ENCODE measurements at places on chromosomes 7 and 10. TPM values are rescaled to one million over a fixed set of nuclear protein-coding genes. Genes with fewer than 3 reads are reported as not detected.
A peak's percentile ranks its signal among the peaks of the same experiment; 100 is the strongest.

DNA sequence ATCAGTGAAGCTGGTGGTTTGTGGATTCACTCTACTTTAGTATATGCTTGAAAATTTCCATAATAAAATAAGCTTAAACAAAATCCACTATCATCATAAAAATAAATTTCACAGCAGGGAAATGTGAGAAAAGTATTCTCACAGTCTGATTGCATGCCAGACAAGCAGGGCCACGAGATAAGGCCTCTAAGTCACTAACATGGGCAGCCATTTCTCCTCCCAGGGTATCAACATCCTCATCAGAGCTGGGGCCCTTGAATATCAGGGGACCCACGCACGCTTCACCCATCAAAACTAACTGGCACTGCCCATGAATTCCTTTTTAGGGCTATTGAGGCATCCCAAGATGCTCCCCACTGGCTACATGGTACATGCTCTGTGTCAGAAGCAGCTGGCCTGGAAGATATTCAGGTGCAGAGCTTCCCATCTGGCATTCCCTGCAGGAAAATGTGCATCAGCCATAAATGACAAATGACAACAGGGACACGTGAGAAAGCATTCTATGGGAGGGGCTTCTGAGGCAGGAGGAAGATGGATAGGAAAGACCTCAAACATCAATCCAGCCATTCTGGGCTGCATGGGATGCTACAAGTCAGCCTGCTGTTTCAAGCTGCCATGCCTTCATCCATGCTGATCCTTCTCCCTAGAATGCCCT, 17.4 kb downstream of the CCDC6 start:
- DNase-seq, result no peak

DNA sequence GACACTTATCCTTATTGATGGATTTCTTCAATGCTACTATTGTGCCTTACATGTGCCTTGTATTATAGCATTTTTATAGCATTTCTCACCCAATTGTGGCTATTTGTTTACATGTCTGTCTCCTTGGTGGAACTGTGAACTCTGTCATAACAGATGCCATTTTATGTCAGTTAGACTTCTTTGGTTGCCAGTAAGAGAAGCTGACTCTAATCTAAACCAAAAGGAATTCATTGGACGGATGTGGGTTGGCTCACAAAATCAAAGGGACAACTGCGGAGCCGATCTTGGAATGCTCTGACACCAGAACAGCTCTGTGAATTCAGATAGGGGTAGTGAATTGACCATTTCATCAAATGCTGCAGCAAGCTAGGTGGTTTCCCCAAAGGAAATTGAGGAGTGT, 15.0 kb downstream of the GARIN1A start:
- peak; percentile 67 for DNase-seq

DNA sequence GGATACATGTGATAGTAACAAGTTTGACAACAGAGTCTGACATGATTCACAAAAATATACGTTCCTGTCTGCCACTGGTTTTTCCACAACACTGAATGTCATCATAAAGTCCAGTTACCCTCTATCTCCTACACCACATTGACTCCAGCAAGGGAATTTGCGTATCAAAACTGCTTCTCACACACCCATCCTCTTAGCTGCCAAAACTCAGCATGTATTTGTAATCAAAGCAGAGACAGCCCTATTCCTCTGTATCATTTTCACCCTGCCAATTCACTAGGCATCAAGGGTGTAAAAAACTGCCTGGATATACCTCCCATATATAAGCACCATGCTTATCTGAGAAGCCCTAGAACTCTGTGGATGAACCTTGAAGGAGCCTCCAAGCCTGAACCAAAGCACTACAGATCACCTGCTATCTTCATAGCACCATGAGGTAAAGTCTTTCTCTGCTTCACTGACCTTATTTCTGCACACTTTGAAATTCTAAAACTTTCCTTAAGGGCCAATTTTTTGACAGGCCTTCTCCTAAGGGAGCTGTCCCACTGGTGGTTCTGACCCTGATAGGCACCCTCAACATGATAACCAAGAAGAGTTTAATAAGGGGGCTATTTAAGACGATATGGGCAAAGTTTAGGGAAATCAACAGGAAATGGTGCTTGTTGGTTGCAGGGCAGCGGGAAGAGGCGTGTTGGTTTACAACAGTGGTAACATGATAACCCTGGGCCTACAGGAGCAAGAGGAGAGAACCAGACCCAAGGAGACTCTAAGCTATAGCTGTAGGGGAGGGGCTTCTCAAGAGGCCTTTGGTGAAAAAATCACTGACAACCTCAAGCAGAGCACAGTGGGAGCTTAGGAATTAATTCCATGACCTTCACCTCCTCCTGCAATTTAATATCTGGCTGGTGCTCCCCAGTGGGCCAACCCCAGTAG, at the start of gene IFIT1B:
IFIT1B (plus strand) TSS at position 352 of the 933 bp plus-strand sequence; CDS start at position 432, 80 bp downstream.
- DNase-seq, result no peak

DNA sequence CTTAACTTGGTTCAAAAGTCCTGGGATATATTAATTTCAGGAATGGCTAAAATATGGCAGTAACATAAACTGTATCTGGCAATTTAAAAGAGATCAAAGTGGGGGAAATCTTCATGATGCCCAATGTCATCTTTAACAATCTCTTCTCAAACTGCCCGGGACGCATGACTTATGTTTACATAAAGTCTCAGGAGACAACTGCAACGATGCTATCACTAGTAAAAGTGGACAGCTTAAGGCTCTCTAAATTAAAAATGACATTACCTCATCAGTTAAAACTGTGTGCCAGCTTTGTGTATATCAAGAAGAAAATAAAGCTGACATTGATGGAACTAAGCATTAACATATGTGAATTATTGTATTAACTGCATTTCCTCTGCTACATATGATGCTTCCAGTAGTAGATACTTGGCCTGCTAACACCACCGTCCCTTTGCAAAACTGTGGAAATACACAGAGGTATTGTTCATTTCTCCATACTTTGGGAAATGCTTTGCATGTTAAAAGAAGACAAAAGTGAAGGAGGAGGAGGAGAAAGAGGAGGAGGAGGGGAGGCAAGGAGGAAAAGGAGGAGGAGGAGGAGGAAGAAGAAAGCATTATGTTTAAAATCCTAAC, 62.4 kb downstream of the NRP1 start:
- DNase-seq, result no peak

DNA sequence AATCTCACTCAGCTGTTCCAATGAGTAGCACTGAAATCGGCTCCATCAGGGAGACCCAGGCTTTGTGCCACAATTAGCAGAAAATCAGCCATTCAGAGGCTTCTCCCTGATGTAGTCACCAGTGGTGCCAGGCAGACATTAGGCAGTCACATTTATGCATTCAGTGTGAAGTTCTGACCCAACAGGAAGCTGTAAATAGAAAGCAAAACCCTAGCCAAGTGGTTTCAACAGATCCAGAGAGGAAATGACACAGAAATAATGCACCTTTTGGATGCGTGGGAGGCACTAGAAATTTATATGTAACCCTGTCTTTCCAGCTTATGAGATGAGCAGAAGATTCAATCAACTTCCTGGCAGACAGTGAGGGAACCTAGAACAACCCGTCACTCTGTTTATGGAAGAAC, 186.4 kb downstream of the PDE1C start:
- no peak for DNase-seq

DNA sequence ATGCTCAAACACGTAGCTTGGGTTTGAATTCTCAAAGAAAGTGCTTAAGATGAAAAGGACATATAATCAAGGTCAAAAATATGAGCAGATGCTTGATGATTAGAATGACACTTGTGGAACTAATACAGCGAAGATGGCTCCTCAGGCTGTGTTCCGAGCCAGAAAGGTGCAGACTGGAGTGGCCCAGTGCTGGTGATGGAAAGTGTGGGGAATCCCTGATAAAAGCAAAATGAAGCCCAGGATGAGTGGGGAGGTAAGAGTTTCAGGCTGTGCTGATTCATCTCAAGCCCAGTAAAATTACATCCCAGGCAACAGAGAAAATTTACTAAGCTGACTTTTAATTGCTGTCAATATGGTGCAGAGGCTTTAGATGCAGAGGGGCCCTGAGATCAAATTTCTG, 77.8 kb upstream of the IKZF1 start:
- DNase-seq, result no peak

- DNase-seq, result no peak
Observed at GRCh38 chr7:136055266-136055665, 78.1 kb upstream of the MTPN start.

The TRIP6 gene
- 99.3 TPM for total RNA-seq

The CLDN4 gene
- not detected for total RNA-seq

The CLDN3 gene
- total RNA-seq, result not detected

The SEC31B gene
- total RNA-seq, result 4.9 TPM

The CALCR gene
- total RNA-seq, result not detected
